ENCODE measurements at places on chromosomes 5 and 9.
A peak's percentile ranks its signal among the peaks of the same experiment; 100 is the strongest.

DNA sequence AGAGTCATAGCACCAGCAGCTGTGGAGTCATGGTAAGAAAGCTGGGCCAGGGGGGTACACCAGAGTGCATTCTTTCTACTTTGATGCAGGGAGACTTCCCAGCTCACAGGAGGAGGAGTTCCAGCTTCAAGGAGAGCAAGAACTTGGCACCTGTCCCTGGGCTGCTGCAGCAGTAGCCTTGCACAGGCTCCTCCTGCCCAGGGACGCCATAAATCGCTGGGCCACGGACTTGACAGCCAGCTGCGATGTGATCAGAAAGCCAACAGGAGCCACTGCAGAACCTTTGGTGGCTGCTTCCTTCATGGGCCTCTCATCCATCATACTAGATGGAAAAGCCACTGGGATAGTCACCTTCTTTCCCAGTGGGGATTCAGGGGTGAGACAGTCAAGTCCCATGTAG, 234.7 kb downstream of the NMUR2 start:
- DNase-seq, result no peak

DNA sequence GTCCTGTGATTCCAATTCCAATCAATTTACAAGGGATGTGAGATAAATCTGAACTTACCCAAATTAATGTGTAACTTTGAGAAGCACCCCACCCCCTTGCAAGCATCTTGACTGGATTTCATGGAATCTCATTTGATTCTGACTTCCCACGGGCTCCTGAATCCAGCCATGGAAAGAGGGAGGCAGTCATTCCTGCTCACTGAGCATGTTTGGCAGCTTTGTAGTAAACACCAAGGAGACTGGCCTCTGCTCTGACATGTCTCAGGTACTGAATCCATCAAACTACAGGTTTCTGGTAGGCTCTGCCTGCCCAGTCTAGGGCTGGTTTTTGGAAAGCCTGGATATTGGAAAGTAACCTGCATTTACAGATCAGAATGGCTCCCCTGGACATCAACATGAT, 357.6 kb downstream of the ARHGEF28 start:
- no peak for DNase-seq

DNA sequence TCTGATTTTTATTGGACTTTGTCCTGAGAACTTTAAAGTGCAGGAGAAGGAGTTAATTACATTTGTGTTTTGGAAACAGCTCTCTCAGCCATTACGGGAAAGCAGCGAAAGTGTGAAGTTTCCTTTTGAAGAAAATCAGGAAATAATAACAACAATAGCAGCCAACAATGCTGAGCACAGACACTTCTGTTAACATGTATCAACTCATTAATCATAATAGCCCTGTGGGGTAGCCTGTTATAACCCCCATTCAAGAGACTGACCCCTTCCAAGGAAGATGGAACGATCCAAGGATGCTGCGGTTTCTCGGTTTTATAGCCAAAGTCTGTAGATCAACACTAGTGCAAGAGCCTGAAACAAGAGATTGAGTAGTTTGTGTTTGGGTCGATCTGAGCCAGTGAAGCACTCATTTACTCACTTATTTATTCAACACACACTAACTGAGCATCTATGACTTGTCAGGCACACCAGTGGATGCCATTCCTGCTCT, 195.5 kb downstream of the DRD1 start:
- DNase-seq, result no peak

GRCh38 chr5:17455942-17456341, 42.1 kb upstream of the TAF11L2 start:
- DNase-seq, result no peak

DNA sequence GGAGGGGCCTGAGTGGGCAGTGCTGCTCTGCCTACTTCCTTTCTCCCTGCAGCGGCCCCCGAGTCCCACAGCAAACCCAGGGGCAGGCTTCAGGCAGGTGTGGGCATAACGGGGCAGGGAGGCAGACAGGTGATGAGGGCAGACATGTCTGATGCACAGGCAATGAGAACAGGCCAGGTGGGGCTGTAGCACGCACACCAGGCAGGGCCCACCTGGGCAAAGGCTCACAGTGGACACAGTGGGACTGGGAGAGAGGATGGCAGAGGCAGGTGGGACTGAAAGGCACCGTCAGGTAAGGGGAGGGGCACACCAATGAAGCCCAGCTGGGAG, 5.8 kb downstream of the LTC4S start:
- DNase-seq, result no peak

DNA sequence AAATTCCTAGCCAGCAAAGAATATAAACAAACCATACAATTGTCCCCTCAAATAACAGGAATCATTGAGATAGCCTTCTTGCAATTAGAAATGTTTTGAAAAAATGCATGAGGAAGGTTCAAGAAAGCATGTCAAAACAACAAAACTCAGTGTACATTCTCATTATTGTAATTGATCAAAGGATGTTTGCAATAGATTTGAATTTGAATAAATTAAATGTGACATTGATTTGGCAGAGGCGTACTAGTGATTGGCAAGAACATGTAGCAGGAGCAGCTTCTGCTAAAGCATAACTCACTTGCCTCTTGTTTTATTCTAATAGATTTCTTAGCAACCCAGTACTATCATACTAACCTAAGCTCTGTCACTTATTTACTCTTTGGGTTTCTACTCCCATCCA, 19.9 kb downstream of the SMIM15 start:
- no peak for DNase-seq

- DNase-seq, result no peak
Measured at GRCh38 chr5:155472780-155473179, 459.2 kb downstream of the KIF4B start.

GRCh38 chr9:107973451-107973850, 483.9 kb upstream of the KLF4 start:
- no peak for DNase-seq

- DNase-seq, result no peak
Measured at GRCh38 chr5:57358796-57359592, 123.6 kb downstream of the ACTBL2 start.

- peak; percentile 56 for DNase-seq
Measured at GRCh38 chr5:138011991-138012390, 20.9 kb downstream of the FAM13B start.

All from suppressor macrophage (primary cell).